Aorta (tissue), 5 donors: ENCODE measurements at places on chromosomes 5 and 9. TPM values are rescaled to one million over a fixed set of nuclear protein-coding genes. Genes with fewer than 3 reads are reported as not detected.

DNA sequence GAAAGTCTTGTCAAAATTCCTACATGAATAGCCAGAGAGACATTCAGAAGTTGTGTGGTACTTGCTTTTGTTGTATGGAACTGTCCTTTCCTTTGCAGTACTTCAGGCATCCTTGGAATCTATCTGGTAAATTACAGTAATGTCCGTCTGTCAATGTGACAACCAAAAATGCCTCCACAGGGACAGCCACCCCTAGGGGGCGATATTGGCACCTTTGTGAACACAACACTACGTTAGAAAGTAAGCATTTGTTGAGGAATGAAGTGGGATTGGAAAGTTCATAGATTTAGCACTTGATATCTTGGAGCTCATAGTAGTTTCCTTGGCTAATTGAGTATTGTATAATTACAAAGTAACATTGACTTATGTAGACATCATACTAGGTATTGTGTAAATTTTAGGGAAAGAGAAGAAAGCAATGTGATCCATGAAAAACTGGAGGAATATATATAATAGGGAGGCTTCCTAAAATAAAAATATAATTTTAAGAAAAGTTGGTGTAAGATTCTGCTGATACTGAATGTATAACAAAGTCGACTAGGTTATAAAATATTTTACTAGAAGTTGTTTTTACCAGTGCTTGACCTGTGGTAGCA, 32.7 kb downstream of the TMEFF1 start:
- no peaks in the 10 kb centered on the region for H3K36me3 ChIP-seq
- no peaks in the 10 kb centered on the region for H3K27me3 ChIP-seq
- H3K27ac ChIP-seq = no peak overlapping the region

GRCh38 chr5:125463466-125464092, 717.1 kb upstream of the ZNF608 start:
- DNase-seq = no peak

GRCh38 chr5:102918986-102919610, 164.0 kb downstream of the PAM start:
- no peaks in the 10 kb centered on the region for H3K36me3 ChIP-seq
- DNase-seq = no peak
- H3K4me3 ChIP-seq = no peak overlapping the region

GRCh38 chr5:75524071-75524470, 12.4 kb downstream of the POLK start:
- no peaks in the 10 kb centered on the region for H3K4me1 ChIP-seq
- DNase-seq = no peak
- no peaks in the 10 kb centered on the region for H3K27me3 ChIP-seq
- H3K27ac ChIP-seq = no peak overlapping the region
- no peaks in the 10 kb centered on the region for H3K36me3 ChIP-seq
- H3K4me3 ChIP-seq = no peak overlapping the region

GRCh38 chr5:179302499-179303185, 42.6 kb downstream of the ADAMTS2 start:
- H3K27ac ChIP-seq = no peak overlapping the region
- peak; percentile 66 for DNase-seq
- no peak overlapping the region for H3K4me3 ChIP-seq
- no peaks in the 10 kb centered on the region for H3K36me3 ChIP-seq

- no peak overlapping the region for H3K4me3 ChIP-seq
- DNase-seq = no peak
- no peaks in the 10 kb centered on the region for H3K27me3 ChIP-seq
- no peaks in the 10 kb centered on the region for H3K4me1 ChIP-seq
Observed at GRCh38 chr9:137396227-137396626, 26.7 kb downstream of the EXD3 start.

GRCh38 chr5:132480893-132481595, 9.5 kb downstream of the IRF1 start:
- H3K27ac ChIP-seq = no peak overlapping the region
- no peaks in the 10 kb centered on the region for H3K4me1 ChIP-seq
- H3K27me3 ChIP-seq = no peaks in the 10 kb centered on the region
- DNase-seq = no peak

GRCh38 chr5:1746371-1747078, 53.1 kb downstream of the MRPL36 start:
- H3K36me3 ChIP-seq = no peaks in the 10 kb centered on the region
- H3K27me3 ChIP-seq = no peaks in the 10 kb centered on the region
- H3K4me3 ChIP-seq = no peak overlapping the region
- H3K27ac ChIP-seq = no peak overlapping the region
- peak; percentile 72 for DNase-seq

DNA sequence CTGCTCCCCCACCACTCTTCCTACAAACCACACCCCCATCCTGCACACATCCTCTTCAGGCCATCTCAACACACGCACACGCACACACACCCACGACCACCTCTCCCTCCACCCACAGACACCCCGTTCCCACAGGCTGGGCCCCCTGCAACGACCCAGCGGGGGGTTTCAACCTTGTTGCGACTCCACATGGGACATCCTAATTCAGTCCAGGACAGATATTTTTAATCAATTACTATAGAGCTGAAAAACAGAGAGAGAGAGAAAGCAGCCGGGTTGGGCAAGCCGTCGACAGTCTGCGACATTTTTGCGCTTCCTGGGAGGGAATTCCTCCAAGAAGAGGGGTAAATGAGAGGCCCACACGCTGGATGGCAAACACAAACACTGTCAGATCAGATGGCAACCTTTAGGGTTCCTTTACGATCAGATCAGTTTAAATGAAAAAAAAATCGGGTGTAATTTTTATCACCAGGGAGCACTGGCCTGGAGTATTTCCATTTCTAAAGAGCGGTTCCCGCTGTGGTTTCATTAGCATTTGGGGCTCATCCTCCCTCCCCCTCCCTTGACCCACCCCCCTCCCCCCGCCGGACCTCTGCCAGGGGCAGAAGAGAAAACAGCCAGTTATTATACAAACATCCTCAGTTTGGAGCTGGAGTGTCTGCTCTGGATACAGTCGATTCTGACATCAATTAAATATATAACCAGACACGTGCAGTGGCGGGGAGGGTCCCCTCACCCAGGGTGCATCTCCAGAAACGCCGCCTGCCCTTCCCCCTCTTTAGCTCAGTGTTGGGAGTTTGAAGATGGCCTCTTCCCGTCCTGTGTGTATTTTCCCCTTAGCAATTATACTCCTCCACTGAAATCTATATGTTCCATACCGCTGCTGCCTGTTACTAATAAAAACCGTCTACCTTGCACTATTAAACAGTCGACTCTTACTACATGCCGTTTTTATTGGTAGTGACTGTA, 2.3 kb upstream of the IRX2 start:
- no peak overlapping the region for H3K27ac ChIP-seq
- DNase-seq = no peak
- no peak overlapping the region for H3K4me3 ChIP-seq
- no peaks in the 10 kb centered on the region for H3K27me3 ChIP-seq
- no peaks in the 10 kb centered on the region for H3K36me3 ChIP-seq

GRCh38 chr9:34372467-34373011, 4.2 kb downstream of the MYORG start:
- DNase-seq = no peak
- H3K4me3 ChIP-seq = no peak overlapping the region
- no peaks in the 10 kb centered on the region for H3K4me1 ChIP-seq
- H3K27ac ChIP-seq = no peak overlapping the region
- peaks cover 2% of the 10 kb centered on the region for H3K36me3 ChIP-seq
- H3K27me3 ChIP-seq = no peaks in the 10 kb centered on the region

DNA sequence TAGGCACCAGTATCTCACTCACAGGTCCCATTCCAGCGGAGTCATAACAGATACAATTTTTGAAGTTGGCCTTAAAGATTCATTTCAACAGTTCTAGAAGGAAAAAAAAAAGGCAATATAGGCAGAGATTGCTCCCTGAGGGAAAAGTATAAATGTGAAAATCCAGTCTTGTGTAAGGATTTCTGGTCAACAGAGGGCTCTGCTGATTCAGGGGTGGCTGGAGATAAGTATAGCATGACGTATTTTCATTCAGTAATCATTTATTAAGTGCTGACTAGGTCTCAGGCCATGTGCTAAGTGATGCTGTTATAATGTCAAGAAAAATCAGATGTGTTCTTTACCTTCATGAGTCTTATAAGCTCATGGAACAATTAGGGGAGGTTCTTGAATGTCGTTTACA, 377.3 kb upstream of the MEF2C start:
- H3K27ac ChIP-seq = no peak overlapping the region
- H3K4me3 ChIP-seq = no peak overlapping the region
- no peaks in the 10 kb centered on the region for H3K4me1 ChIP-seq
- no peaks in the 10 kb centered on the region for H3K36me3 ChIP-seq
- H3K27me3 ChIP-seq = no peaks in the 10 kb centered on the region

DNA sequence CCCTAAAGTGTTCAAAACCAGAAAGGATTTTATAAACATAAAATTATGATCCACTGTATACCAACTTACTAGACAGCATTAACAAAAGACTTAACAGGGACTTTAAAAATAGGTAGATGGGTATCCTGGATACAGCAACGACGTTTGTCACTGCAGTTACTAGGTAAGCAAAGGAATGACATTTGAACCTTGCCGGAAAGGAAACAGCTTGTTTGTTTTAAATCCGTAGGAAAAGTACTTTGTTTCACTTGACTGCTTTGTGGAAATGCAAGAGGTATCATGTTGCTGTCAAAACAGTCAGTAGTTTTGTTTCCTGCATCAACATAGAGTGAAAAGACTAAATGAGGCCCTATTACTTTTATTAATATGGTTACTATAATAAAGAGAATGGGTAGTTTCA, 122.9 kb downstream of the CDC42SE2 start:
- no peaks in the 10 kb centered on the region for H3K27me3 ChIP-seq
- peaks cover 2% of the 10 kb centered on the region for H3K36me3 ChIP-seq
- no peaks in the 10 kb centered on the region for H3K4me1 ChIP-seq
- DNase-seq = no peak
- H3K4me3 ChIP-seq = no peak overlapping the region

DNA sequence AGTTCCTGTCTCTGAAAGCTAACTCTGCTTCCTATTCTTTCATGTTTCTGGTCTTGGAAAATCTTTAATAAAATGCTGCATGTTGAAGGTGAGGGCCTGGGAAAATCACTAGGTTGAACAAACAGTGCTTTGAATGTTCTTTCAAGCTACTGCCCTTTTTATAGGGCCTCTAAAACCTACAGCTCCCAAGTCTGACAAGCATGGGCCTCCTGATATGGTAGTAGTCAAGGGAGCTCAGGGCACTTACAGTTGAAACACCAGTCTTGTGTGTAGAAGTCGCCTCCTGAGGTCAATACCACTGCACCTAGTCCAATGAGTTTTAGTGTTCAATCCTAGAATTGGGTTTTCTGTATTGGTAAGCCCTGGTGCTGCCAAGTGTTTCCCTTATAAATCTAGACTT, 20.5 kb downstream of the VLDLR start:
- H3K27me3 ChIP-seq = no peaks in the 10 kb centered on the region
- H3K4me1 ChIP-seq = no peaks in the 10 kb centered on the region
- H3K27ac ChIP-seq = no peak overlapping the region
- peaks cover 17% of the 10 kb centered on the region for H3K36me3 ChIP-seq
- DNase-seq = no peak
- no peak overlapping the region for H3K4me3 ChIP-seq

DNA sequence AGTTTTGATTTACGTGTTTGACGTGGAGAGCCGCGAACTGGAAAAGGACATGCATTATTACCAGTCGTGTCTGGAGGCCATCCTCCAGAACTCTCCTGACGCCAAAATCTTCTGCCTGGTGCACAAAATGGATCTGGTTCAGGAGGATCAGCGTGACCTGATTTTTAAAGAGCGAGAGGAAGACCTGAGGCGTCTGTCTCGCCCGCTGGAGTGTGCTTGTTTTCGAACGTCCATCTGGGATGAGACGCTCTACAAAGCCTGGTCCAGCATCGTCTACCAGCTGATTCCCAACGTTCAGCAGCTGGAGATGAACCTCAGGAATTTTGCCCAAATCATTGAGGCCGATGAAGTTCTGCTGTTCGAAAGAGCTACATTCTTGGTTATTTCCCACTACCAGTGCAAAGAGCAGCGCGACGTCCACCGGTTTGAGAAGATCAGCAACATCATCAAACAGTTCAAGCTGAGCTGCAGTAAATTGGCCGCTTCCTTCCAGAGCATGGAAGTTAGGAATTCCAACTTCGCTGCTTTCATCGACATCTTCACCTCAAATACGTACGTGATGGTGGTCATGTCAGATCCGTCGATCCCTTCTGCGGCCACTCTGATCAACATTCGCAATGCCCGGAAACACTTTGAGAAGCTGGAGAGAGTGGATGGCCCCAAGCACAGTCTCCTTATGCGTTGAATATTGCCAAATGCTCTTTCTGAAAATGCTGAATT, 850 bp downstream of the RRAGA start:
- H3K36me3 ChIP-seq = no peaks in the 10 kb centered on the region
- DNase-seq = no peak
- peak overlapping the region; percentile 31 for H3K4me3 ChIP-seq
- H3K4me1 ChIP-seq = peaks cover 5% of the 10 kb centered on the region
- H3K27me3 ChIP-seq = no peaks in the 10 kb centered on the region
- H3K27ac ChIP-seq = peak overlapping the region; percentile 81

DNA sequence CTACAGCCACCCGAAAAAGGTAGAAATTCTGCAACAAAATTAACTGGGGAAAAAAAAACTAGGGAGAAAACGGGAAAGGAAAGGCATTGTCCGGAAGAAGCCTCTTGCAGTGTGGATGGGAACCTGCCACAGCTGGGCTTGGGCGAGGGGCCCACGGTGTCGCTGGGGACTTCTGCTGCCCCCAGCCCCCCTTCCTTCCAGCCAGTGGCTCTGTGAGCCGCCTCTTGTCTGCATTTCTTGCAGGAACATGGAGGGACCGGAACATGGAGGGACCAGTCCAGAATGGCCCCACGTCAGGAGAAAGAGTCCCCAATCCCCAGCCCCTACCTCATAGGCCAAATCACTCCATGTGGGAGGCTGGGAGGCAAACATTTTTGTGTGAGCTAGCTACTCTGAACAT, 36.9 kb upstream of the EXOC3 start:
- H3K36me3 ChIP-seq = no peaks in the 10 kb centered on the region
- H3K27ac ChIP-seq = no peak overlapping the region
- H3K27me3 ChIP-seq = no peaks in the 10 kb centered on the region
- DNase-seq = peak; percentile 35

DNA sequence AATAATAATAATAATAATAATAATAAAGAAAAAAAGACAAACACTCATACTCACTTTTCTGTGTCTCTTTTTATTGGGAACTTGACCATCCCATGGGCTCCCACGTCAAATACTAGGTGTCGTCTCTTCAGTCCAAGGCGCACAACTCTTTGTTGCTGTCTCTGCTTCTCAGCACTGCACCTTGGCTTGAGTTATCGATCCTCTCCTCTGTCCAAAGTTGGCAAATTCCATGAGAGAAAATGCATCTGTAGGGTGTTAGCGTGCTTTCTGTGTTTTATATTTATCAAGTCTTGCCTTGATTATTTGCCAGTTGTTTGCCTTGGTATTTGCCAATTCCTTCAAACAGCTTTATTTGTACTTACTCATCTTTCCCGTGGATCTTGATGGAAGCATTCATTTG, 653.7 kb downstream of the CDH18 start:
- H3K4me1 ChIP-seq = no peaks in the 10 kb centered on the region
- H3K36me3 ChIP-seq = no peaks in the 10 kb centered on the region

The FBXW5 gene
- 92.5 TPM for total RNA-seq

The CCL19 gene
- 67.5 TPM for total RNA-seq

The CSF1R gene
- 35.3 TPM for total RNA-seq

The ROPN1L gene
- 0.68 TPM for total RNA-seq

The UGT3A2 gene
- not detected for total RNA-seq
